ENCODE measurements at places on chromosomes 4 and X.
A peak's percentile ranks its signal among the peaks of the same experiment; 100 is the strongest.

DNA sequence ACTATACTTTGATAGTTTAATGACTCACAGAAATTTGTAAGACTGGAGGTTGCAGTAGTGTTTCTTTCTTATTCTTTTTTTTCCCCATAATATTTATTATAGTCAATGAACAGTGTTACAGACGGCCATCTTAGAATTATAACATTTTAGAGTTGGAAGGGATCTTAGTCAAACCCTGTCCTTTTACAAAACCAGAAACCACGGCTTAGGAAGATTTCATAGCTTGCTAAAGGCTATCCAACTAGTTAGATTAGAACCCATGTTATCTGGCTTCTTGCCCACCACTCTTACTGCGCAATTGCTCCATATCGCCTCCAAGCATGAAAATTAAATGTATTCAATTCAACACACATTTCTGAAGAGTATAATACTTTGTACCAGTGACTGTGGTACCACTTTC is 1.1 kb downstream of the XIAP start:
- peak; percentile 15 for ATAC-seq

GRCh38 chr4:10032625-10033024 is 11.3 kb upstream of the SLC2A9 start:
- no peak for ATAC-seq

DNA sequence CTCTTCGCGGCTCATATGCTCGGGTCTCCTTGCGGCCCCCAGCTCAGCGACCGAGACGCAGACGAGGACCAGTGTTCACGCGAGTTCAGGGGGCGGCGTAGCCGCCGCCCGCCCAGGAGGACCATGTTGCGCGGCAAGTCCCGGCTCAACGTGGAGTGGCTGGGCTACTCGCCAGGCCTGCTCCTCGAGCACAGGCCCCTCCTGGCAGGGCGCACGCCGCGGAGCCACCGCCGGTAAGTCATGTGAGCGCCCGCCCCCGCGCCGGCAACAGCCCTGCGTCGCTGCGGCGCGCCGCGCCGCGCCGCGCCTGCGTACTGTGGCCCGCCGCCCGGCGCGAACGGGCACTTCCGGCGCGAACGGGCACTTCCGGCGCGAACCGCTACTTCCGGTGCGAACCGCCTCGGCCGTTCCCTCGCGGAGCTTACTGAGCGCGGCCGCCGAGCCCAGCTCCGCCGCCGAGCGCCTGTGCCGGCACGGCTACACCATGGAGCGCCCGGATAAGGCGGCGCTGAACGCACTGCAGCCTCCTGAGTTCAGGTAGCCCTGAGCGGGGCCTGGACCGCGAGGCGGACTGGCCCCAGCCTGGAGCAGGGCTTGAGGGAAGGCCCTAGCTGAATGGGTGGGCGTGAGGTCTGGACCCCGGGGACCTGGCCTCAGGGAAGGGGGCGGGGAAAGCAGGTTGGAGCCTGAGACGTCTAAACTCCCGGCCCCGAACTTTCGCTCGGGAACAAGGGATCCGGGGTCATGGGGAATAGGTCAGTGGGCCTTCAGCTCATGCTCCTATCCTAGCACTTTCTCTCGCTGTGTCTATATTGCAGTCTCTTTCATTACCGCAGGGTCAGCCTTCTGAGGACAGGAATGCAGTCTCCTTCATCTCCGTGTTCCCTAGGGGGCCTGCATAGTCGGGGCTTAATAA is at the start of gene VMA21:
VMA21 (plus strand) TSS at position 382 of the 916 bp plus-strand sequence; CDS start at position 485, 103 bp downstream.
- peak; percentile 80 for ATAC-seq

- ATAC-seq, result no peak
These were observed 6.5 kb downstream of the IGBP1 start for GRCh38 chrX:70139736-70140135.

DNA sequence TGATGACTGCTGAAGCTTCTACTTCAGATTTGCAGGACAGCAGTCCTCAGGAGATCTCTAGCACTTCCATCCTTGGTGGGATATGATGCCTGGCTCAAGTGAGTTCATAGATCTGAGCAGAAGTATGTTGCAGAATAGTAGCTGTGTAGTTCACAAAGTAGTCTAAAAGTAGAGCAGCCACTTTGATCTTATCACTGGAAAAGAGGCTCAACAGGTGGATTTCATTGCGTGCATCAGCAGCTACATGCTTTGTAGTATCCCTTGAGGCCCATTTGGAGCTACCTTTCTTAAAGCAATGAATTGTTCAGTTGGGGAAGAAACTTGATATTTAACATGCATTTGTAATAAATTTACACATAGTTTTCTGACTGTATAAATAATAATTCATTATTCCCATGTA is 29.9 kb downstream of the BEX3 start:
- no peak for ATAC-seq

DNA sequence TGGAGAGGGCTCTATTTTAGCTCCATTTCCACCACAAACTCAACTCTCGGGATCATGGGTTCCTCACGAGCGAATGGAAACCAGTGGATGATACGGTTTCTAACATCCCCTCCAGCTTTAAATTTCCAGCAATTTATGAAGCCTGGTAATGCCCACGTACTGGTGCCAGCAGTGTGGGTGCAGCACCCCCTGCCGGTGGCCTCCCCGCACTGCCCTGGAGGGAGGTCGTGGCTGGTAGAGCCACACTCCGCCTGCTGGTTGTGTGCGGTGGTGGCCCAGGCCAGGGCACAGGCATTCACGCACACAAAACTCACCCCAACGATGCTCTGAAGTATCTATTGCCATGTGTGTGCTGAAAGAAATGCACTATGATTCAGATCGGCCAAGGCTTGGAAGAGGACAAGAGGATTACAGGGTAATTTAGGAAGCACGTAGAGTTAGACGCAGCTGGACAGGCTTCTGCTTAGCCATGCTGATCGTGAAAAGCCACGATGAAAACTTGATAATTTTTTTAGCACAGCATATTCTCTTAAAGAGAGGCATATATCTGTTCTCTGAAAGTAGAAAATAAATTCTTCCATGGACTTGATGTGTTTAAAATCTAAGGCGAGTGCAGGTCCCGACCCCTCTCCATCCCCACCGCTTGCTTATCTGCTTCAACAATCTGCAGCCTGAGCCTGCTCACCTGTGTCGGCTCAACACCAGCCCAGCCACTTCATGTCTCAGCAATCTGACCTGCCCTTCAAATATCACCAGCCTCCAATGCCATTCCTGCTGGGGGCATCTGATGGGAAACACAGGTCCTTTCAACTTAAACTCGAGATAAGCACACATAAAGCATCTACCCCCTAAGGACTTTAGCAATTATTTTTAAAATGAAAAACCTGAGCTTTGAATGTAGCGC is 59.1 kb downstream of the SCD5 start:
- peak; percentile 72 for ATAC-seq

GRCh38 chr4:94583914-94584641 is 132.3 kb downstream of the PDLIM5 start:
- ATAC-seq, result no peak

DNA sequence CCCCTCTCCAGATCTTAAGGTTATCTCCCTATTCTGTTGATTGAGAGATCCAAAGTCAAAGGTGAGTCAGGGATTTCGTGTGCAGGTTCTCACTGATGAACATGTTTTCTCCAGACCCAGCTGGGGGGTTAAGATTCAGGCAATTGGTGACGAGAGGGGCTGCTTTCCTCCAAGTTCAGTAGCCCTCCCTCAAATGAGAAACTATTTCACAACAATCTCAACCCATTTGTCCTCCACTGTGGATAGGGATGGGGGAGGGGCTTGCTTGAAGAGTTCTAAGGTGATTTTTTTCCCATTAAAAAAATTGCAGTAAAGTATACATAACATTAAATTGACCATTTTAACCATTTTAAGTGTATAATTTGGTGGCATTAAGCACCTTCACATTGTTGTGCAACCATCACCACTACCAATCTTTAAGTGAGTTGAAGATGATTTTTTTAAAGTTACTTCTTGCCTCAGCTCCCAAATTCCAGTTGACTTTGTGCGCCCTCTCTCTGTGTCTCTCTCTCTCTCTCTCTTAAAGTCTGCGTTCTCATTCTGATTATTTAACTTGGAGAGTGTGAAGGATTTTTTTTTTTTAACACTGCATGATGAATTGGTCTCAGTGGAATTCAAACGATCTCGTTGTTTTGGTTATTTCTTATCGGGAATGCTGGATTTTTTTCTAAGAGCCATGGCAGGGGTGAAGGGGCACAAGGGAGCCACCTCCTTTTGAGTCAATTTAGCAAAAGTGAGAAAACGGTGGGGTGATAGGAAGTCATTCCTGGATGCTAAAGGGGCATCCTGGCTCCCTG is 175.9 kb downstream of the SHROOM3 start:
- ATAC-seq, result no peak

DNA sequence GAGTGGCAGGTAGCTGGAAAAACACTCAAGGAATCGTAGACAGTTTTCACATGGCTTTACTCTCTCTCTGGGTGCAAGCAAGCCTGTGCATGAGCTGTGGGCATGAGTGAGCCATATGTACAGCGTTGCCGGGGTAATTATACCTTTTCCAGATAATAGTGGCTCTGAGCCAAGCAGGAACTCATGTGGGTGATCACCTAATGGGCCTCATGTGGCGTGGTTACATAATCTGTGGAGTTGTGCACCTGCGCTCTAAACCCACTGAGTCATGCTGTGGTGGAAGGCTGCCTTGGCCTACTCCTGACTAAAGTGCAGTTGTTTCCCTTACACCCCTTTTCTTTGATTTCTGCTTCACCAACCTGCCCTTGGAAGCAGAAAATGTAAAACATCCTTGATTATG is 1564.5 kb upstream of the PCDH10 start:
- ATAC-seq, result no peak

DNA sequence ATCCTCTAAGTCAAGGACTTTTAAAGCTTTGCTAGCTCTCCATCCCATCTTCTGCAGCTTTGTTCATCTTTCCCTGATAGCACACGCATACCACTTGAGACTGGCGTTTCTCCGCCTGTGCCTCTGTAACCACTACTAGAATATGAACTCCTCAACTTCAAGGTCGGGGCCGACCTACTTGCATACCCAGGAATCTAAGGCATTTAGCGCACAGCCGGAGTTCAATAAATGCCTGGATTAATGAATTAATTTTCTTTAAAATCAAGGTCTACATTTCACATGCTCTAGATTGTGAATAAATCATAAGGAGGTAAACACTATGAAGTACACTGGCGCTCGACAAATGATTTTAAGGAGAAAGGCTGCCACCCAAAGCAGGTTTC is 89.3 kb downstream of the HNRNPD start:
- no peak for ATAC-seq

GRCh38 chrX:147680251-147680650 is 231.5 kb upstream of the FMR1 start:
- no peak for ATAC-seq

- ATAC-seq, result no peak
These were observed 45.1 kb downstream of the ARHGEF6 start for GRCh38 chrX:136735601-136736000.

GRCh38 chrX:132956421-132957210 is 1.8 kb downstream of the HS6ST2 start:
- ATAC-seq, result no peak

DNA sequence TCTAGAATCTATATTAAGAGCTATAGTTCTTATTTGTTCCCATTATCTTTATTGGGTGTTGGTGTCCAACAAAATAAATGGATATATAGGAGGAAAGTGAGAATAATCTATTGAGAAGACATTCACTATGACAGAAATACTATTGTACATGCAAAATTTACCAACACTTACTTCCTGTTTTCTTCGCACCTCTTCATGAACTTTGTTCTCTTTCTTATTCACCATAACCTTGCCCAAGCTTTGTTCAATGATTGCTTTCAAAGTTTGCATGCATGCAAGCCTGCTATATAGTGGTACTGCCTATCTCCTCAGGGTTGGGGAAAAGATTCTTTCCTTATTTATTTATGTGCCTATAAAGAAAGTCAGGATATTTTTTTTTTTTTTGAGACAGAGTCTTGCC is 176.4 kb upstream of the JADE1 start:
- ATAC-seq, result no peak

- ATAC-seq, result no peak
These were observed 18.7 kb upstream of the GPR34 start for GRCh38 chrX:41670112-41670511.

- no peak for ATAC-seq
These were observed 10.7 kb upstream of the NPY2R start for GRCh38 chr4:155197757-155198156.

GRCh38 chr4:86822136-86822535 is 27.0 kb downstream of the SLC10A6 start:
- no peak for ATAC-seq

DNA sequence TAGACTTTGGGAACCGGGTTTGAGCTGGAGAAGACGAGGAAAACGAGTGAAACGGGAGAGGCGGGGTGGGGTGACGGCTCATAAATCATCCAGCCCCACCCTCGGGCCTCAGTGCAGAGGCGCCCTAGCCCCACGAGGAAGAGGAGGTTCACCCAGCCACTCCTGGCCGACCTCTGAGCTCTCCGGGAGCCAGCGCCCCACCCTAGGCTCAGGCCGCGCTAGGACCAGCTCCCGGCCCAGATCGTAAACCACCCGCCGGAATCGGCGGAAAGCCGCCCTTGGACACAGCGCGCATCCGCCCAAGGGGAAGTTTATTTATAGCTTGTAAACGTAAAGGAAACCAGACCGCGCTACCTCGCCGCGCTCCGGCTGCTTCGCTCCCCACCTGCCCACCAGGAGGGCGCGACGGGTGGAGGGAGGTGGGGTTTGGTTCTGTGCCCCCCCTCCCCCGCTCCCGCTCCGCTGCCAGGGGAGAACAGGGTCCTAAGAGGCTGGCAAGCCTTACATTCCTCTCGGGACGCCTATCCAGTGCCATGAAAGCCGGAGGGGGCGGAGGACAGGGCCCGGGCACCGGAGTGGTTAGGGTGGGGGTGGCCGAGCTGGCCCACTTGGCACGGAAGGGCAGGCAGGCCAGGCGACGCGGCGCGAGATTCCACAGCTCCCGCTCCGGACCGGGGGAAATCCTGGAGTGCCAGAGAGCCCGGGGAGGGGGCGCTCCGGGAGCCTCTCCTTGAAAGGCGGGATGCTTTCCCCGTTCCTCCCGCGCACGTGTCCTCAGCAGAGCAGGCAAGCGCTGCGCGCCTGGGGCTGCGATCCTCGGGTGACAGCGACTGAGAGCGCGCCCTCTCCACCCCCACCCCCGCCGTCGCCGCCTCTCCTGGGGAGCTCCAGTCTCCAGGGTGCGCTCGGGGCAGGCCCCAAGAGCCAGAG is 84.2 kb downstream of the BCOR start:
- ATAC-seq, result peak; percentile 39

DNA sequence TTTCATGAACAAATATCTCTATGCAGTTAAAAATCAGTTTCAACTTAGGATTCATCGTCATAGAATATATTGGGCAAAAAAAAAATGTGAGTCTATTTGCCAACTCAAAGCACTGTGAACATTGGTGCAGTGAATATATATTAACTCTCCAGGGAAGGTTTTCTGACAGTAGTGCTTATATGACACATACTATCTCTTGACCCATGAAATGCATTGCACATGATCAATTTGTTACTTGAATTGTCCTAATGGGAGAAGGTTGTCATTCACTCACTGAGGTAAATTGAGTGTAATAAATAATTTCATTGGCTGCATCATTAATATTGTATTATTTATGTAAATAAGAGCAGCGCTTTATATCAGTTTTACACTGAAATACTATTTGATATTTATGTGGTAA is 2458.5 kb downstream of the ARAP2 start:
- ATAC-seq, result no peak

GRCh38 chr4:158068068-158068467 is 104.8 kb downstream of the GASK1B start:
- ATAC-seq, result no peak

GRCh38 chrX:15321447-15321846 is 6.0 kb upstream of the ASB11 start:
- ATAC-seq, result no peak

- no peak for ATAC-seq
These were observed 85.0 kb upstream of the ZNF81 start for GRCh38 chrX:47751670-47752069.

Measured in activated CD4-positive, CD25-positive, alpha-beta regulatory T cell treated with anti-CD3 and anti-CD28 coated beads, Interleukin-2, amount 50 U/mL, for 24 hours (primary cell).